ENCODE measurements at places on chromosomes 13 and 19.

GRCh38 chr19:42216653-42217519 lies 591 bp downstream of the DEDD2 start:
- peak; percentile 69 for DNase-seq

DNA sequence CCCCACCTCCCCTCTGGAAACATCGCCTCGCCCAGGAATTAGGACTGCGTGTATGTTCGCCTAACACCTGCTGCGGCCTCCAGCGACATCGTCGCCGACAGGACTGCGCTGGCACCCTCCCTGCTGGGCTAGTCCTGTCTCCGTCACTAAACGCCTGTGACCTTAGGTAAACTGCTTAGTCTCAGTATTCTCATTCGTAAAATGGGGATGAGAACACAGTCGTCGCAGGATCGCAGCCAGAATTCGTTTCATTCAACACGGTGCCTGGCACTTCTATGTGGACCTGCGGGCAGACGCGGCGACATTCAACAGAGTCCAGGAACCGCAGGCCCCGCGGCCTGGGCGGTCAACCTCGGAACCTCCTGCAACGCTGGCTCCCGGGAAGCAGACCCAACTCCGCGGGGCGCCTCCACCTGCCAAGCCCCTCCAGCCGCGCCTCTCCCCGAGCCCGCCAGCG lies 485 bp downstream of the CRYL1 start:
- peak; percentile 58 for DNase-seq

DNA sequence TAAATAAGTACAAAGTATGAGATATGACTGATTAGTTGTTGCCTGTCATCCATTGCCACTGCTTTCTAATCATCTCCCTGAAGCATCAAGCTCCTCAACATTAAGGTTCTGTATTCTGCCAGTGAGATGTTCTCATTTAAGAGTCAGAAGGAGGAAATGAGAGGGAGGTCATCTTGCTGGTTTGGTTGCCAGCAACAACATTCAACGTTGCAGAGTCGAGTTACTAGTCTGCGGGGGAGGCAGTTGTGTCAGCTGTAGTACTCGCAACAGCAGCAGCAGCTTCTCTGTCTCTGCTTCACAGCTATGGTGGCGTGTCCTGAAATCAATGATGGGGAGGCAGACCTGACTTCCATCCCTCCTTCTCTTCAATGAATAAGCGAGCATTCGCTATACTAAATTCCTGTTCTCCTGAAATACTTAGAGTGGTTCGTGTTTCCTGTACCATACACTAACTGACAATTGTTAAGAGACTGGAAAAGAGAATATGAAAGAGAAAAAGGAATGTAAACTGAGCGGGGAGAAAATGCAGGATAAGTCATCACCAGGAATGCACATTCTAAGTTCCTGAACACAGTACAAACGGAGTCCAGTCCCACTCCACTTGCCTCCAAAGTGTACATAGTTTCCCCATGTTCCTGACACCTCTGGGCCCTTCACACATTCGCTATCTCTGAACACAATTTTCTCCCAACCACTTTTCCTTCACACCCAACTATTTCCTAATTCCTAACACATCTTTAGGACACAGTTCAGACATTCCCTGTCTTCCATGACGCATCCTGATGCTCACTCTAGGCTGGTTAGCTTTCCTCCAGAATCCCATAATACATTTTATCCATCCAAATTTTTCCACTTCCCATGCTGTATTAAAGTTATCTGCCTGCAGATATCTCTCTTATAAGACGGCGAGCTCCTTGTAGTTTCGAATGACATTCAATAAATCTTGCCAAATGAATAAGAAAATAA lies 263.0 kb downstream of the KLF12 start:
- DNase-seq: no peak

DNA sequence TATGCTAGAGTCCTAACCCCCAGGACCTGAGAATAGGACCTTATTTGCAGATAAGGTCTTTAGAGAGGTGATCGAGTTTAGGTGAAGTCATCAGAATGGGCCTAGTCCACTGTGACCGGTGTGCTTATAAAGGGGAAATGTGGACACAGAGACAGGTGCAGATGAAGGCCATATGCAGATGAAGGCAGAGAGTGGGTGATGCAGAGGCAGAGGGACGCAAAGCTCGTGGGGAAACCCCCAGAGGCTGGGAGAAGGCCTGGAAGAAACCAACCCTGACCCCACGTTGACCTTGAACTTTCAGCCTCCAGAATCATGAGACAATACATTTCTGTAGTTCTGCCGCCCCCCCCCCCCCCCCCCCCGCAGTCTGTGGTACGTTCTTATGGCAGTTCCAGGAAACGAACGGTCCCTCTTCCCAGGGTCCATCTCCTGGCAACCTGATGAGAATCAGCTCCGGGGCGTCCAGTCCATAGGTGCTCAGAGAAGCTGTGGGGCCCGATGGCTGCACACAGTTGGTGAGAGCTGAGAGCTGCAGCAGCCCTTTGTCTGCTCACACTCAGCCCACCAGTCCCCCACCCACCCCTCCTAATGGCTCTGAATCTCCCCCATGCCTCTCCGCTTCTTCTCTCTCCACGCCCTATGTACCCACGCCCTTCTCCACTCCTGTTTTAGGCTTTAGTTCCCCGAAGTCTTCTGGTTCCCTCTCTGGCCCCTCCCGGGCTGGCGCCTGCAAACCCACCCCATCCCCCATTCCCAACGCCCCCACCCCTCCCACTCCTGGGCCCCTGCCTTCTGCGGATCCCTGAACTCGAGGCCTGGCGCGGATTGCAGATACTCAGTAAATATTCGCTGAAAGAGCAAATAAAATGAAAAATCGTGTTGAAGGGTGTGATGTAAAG lies 218.3 kb upstream of the MAB21L1 start:
- no peak for DNase-seq

DNA sequence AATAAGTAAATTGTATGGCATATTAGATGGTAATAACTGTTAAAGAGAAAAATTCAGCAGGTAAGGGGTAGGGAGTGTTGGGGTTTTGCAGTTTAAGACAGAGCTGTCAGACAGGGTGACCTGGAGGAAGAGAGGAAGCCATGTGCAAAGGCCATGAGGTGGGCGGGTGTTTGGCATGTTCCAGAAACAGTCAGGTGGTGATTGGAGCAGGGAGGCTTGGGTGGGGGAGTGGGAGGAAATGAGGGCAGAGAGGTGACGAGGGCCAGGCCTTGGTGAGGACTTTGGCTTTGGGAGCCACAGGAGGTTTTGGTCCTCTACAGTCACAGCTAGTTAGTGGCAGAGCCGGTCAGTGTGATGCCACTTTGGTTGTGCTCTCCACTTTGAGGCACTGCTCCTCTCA lies 20.1 kb downstream of the RYR1 start:
- no peak for DNase-seq

GRCh38 chr19:6543866-6544347 lies 13.1 kb downstream of the TNFSF9 start:
- DNase-seq: no peak

GRCh38 chr13:80157261-80157932 lies 183.5 kb downstream of the SPRY2 start:
- DNase-seq: no peak

GRCh38 chr13:95607366-95607765 lies 37.1 kb downstream of the DZIP1 start:
- no peak for DNase-seq

- no peak for DNase-seq
Observed at GRCh38 chr13:75857291-75857690, 221.2 kb downstream of the LMO7 start.

DNA sequence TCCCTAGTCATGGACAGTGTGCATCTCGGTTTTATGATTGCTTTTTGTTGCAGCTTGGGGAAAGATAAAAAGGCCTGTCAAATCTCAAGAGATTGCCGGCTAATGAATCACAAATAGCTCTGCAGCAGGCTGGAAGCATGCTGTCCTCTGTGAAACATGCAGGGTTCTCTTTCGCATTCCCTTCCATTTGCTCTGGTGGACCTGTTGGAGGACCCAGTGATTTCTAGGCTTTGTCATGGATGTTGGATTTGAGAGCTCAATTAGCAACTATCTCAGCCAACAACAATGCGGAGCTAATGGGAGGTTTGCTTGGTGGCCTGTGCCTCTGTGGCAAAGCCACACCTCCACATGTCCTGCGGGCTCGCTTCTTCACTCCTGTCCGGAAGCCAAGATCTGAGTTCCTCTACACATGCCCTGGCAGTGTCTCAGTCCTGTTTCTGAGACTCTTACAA lies 418.1 kb upstream of the ARGLU1 start:
- DNase-seq: peak; percentile 69

- no peak for DNase-seq
Observed at GRCh38 chr19:35306473-35307246, 14.7 kb downstream of the MAG start.

DNA sequence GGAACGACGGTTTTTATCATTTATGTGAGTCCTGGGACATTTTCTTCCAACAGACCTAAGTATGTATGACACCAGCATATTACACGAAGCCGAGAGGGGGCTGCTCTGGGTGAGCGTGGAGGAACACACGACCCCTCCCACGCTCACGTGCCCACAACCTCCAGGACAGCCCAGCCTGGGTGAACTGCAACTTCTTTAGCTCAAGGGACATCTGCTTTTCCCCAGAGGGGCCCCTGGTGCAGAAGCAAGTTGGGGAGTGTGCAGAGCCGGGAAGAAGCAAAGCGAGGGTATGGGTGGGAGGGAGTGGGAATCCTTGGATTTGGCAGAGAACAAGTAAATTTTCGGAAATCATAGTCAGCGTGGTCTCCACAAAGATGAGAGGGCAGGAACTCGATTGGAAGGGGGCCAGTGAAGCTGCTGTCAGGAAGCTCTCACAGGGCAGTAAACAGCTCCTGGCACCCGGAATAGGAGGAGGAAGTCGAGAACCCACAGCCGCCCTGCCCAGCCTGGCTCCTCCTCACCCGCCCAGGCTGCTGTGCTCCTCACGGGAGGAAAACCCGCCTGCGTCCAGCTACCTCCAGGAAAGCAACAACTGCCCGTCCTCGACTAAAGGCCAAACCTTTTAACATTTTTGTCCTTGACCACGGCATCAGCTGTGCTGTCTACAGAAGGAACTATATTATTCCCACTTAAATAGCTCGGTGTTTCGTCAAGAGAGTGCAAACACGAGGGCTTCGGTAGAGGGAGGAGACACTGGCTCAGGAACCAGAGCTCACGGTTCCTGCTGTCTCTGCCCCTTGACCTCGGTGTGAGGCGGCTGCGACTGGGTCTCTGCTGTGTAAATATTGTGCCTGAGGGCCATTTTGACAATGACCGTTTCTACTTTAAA lies 17.2 kb upstream of the CFAP97D2 start:
- no peak for DNase-seq

- no peak for DNase-seq
Observed at GRCh38 chr13:42597505-42597904, 23.6 kb downstream of the TNFSF11 start.

Measured in left lobe of liver (tissue), 2 donors.